Stimulated activated CD4-positive, alpha-beta T cell treated with anti-CD3 and anti-CD28 coated beads, Interleukin-2, amount 100 ng/mL, for 48 hours (primary cell): ENCODE measurements at places on chromosomes 6 and 20.
A peak's percentile ranks its signal among the peaks of the same experiment; 100 is the strongest.

DNA sequence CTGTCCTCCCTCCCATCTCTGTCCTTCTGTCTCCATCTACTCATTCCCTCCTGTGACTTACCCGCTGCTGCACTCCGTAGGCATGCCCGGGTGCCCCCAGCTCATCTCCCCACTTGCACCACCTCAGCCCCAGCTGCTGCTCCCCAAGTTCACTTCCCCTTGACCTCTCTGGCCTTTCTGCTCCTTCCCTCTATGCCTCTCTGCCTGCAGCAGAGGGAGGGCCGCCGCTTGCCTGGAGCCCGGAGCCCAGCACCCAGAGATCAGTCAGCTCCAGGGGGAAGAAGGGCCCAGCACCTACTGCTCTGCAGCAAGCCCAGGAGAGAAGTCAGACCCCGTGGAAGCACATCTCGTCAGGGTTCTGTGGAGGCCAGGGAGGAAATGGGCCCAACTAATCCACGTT is 97.4 kb downstream of the LRFN2 start:
- no peak for DNase-seq

- no peak for DNase-seq
Observed at GRCh38 chr6:109299776-109300564, 82.3 kb downstream of the CD164 start.

DNA sequence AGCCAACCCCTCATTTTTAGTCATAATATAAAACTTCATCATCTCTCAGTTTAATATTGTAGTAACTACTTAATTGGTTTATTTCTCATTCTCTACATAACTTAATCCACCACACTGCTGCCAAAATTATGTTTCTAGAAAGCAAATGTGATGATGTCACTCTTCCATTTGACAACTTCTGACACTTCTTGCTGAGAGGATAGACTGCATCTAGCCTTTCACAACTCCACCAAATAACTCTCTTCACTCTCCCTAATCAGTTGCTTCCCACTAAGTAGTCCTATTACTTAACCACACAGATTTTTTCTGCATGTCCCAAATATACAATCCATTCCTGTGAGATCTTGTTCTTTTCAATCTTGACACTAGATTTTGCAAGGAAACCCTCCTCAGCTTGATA is 951.3 kb downstream of the EPHA7 start:
- DNase-seq = no peak

- no peak for DNase-seq
Observed at GRCh38 chr6:3596766-3597165, 139.9 kb upstream of the SLC22A23 start.

- DNase-seq = peak; percentile 91
Observed at GRCh38 chr6:159968295-159969203, at the start of gene IGF2R. Gene IGF2R, plus strand, starts transcription at chr6:159969082. Its CDS starts 165 bp downstream, at chr6:159969247.

GRCh38 chr6:156862711-156863110 is 85.5 kb downstream of the ARID1B start:
- DNase-seq = no peak

DNA sequence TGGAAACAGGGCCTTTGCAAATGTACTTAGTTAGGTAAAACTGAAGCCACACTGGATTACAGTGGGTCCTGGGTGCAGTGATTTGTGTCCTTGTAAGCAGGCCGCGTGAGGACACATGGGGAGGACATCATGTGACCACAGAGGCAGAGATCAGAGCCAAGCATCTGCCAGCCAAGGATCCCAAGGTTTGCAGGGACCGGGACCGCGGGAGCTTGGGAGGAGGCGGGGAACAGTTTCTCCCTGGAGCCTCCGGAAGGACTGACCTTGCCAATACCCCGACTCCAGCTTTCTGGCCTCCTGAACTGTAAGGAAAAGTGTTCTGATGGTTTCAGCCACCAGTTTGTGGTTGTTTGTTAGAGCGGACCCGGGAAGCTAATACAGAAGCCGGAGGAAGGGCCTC is 500.9 kb downstream of the PREX1 start:
- no peak for DNase-seq

DNA sequence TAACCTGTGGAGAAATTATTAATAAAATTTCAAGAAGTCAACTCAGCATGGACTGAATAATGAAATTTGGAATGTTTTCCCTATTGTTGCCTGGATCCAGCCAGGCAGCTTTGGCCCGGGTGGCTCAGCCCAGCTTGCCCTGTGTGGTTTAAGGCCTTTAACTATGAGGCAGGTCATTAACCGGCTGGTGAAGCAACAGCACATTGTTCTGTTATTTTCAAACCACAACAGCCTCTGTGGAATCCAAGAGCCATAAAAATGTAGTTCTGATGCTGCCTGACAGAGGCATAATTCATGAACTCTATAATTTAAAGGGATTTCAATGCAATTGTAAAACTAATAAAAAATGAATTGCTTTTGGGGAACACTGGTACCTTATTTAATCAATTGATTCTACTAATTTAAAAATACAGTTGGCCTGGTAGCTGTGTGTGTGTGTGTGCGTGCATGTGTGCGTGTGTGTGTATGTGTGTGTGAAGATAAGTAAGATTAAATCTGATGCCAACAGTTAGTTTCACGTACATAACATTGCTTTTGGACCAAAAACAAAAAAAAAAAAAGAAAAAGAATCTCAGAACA is 117.7 kb downstream of the RPS12 start:
- DNase-seq = no peak

DNA sequence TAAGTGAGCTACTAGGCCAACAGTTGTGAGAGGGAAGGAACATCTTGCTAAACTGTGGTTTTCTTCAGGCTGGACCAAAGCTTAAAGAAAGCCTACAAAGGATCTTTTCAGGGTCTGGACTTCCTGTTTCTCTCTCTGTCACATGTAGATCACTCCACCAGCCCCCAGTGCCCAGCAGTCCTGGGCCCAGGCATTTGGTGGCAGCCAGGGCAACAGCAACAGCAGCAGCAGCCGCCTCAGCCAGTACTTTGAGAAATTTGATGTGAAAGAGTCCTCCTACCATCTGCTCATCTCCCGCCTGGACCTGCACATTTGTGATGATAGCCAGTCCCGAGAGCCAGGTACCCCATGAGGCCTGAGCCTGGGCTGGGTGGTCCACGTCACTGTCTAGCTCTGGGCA is 44.1 kb downstream of the BLTP3A start:
- DNase-seq = no peak

DNA sequence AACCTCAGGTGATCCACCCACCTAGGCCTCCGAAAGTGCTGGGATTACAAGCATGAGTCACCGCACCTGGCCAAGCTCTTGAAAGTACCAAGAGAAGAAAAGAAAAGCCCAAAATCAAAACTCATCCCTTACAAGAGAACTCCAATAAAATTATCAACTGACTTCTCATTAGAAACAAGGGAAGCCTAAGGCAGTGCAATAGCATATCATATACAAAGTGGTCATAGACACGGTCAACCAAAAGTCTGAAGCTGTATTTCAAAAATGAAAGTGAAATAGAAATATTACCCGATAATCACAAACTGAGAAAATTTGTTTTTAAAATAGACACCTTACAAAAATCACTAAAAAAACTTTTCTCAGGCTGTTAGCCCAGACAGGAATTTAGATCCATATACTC is 1321.1 kb upstream of the GJE1 start:
- DNase-seq = no peak

DNA sequence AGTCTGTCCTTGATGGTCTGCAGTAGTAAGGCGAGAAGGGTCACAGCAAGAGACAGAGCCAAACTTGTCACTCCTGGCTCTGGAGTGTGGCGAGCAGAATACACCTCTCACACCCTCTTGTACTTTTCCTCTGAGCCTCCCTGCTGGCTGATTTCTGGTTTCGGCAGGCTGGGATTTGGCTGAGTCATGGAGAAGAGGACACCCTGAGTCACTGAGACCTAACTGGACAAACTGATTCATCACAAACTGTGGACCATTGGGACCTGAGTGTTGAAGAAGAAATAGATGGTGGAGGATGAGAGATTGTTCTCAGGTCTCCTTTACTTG is 101.7 kb downstream of the F13A1 start:
- DNase-seq = no peak

- DNase-seq = no peak
Observed at GRCh38 chr6:64214373-64214772, 578.8 kb downstream of the PHF3 start.

DNA sequence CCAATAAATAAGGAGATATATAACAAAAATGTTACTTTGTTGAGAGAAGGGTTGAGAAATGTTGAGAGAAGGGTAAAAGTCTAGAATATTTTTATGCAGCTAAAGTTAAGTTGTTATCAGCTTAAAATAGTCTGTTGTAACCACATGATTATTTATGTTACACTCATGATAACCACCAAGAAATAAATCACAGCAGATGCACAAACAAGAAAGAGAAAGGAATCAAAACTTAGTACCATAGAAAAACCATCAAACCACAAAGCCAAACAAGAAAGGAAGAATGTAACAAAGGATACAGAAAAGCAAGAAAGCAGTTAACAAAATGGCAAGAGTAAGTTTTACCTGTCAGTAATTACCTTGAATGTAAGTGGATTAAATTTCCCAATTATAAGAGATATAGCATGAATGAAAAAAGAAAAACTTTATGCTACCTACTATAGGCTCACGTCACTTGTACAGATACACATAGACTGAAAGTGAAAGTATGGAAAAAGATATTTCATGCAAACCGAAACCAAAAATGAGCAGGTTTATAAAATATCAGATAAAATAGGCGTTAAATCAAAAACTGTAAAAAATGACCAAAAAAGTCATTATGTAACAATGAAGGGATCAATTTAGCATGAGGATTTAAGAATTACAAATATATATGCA is 93.6 kb downstream of the STXBP5 start:
- DNase-seq = no peak
